Activated naive CD4-positive, alpha-beta T cell (primary cell): ENCODE measurements at places on chromosomes 2 and 18.

DNA sequence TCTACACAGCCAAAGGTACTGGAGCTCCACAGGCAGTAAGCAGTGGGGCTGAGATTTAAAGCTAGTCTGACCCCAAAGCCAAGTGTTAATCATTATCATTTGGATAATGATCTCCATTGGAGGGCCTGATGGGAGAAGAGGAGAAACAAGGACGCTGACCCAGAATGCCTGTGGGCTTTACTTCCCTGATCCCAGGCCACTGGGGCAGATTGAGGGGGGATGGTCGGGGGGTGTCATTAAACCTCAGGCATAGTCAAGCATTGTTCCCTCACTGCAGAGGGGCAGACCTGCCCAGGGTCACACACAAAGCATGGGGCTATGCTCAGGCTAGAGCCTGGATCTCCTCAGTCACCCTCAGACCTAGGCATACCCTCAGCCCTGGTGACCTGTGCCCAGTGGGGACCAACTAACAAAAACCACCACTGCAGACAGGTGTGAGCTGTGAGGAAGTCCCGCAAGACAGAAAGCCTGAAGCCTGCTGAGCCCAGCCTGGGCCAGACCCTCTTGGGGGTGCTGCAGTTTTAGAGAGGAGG, 53.4 kb downstream of the SDC1 start:
- no peak for DNase-seq

GRCh38 chr2:147632198-147632597, 212.6 kb upstream of the ACVR2A start:
- DNase-seq, result no peak

DNA sequence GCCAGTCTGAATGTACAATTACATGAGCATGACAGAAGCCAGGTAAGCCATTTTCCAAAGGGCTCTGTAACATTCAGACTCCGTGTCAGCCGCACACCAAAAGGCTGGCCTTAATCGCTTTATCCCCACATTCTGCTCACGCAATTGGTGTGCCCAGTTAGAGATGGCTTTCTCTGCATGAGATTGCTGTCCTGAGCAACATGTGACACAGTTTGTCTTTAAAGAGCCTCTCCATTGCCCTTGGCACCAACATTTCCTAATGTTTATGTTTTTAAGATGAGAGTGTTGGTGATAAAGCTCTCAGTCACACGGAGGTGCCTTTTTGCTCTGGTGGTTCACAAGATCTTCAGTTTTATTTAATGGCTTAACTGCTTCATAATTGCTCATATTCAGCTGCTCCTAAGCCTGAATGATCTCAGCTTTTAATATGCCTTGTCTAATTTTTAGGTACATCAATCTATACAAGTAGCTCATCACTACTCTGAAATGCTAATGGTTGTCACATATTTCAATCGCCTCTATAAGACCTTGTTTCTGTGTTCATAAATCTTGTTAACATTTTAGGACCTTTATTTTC, 164.8 kb upstream of the ACVR2A start:
- DNase-seq, result no peak

DNA sequence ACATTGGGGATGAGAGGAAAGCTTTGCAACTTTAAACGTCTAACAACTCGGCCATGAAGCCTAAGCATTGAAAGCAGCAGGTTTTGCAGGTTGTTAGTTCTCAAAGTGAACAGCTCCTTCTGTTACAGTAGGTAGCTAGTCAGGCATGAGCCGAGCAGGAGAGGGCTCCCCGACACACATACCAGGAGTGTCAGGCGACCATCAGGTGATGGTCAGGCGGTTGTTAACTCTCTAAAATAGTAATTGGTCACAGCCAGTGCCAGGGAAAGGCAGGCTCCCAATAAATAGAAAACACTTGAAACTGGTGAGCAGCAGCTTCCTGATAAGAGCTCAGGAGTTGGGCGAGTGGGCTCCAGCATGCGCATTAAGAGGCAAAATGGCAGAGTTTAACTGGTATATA, 53.5 kb upstream of the DAPL1 start:
- no peak for DNase-seq

GRCh38 chr18:34495506-34495905, 214.6 kb upstream of the DTNA start:
- DNase-seq, result no peak

DNA sequence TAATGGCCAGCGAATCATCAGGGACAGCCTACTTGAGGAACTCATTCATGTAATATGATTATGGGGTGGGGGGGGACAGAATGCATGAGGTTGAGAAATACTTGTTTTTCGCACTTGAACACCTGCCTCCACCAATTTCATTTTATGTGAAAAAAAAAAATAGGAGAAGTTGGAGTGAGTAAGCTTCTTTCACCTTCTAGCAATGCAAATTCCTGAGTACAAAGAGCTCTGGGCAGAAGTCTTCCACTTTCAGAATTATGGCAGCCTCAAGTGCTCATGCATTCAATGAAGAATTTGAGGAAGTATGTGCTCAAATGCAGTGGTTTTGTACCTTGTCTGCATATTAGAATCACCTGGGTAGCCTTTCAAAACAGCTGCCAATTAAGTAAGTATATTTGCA, 40.1 kb upstream of the GPD2 start:
- DNase-seq, result no peak

DNA sequence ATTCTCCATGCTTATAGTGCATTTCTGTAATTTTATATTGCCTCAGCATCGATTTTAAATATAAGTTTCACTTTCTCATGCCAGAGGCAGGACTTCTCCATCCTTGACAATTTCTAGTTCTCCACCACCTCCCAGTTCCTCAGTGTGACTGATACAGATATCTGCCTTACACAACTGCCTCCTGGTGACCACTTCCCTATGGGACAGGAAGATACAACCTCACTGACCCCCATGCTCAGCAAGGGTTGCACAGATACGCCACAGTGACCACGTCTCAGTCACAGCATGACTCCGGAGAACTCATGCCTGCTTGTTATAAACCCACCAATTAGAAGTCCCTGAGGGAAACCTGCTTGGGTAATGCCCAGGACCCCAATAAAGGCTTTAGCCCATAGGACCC, 284.0 kb upstream of the MC4R start:
- DNase-seq, result no peak

- DNase-seq, result no peak
Measured at GRCh38 chr2:40348665-40349064, 103.2 kb downstream of the SLC8A1 start.

- DNase-seq, result no peak
Measured at GRCh38 chr2:82591718-82592117, 1867.4 kb downstream of the SUCLG1 start.

- peak; percentile 62 for DNase-seq
Measured at GRCh38 chr2:231707625-231707926, 749 bp upstream of the PTMA start.

DNA sequence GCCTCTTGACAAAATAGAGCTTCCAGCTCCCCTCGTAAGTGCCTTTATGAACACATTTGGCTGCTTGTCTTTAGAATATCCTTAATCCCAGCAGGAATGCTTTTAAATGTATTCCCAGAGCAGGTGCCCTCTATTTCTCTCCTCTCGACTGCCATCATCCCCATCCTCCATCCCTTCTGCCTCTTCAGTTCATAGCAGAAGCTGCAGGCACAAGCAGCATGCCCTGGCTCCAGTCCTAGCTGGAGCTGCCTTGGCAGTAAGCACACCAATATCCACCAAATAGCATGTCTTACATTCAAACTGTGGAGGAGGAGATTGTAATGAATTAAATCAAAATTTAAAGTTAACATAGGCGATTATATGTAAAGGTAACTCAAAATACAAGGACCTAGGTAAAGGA, 891.3 kb upstream of the SLC39A10 start:
- DNase-seq, result no peak
